ENCODE measurements at places on chromosomes 2 and 18. TPM values are rescaled to one million over a fixed set of nuclear protein-coding genes. Genes with fewer than 3 reads are reported as not detected.

The VAMP5 gene
- polyA plus RNA-seq, result 36.6 TPM

DNA sequence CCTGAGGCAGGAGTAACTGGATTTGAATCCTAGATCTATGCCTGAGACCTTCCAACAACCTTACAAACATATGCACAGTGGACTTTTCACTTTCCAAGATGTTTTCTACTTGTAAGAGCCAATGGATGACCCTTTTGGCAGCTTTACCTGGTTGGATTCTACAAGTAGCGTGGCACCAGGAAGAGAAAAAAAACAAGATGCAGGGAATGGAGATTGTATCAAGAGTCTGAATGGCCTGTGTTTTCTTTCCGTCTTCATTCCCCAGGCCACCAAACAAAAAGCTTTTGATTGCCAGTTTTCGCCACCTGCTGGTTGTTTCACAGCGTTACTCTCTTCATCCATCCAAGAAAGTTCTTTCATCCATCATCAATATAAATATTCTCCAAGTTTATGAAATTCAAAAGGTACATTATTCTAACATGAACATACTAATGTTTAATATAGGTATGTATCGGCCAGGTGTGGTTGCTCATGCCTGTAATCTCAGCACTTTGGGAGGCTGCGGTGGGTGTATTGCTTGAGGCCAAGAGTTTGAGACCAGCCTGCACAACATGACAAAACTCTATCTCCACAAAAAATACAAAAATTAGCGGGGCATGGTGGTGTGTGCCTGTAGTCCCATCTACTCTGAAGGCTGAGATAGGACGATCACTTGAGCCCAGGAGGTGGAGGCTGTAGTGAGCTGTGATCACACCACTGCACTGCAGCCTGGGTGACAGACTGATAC, 3.5 kb upstream of the BCL2 start:
- peak; percentile 86 for DNase-seq

The SCYGR4 gene
- polyA plus RNA-seq, result not detected

DNA sequence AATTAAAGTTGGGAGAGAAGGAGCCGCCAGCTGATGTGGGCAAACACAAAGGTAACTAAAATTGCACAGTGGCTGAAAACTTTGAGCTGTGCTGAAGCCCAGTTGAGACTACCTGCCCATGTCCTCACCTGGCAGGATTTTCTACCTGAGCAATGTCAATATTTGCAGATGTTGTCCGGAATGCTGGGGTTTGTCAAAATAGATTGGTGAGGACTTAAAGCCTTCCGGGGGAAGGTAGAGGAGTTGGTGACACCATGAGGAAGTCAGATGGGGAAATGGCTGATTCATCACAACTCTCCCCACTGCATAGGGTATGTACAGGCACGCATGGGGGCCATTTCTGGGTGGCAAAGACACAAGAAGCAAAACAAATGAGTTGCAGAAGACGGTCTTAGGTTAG, 114.9 kb downstream of the ALK start:
- DNase-seq, result no peak

The LYG2 gene
- polyA plus RNA-seq, result not detected

- DNase-seq, result no peak
These were observed 620 bp upstream of the SLC9A2 start for GRCh38 chr2:102618452-102619413.

The PSMA8 gene
- polyA plus RNA-seq, result not detected

- DNase-seq, result no peak
These were observed 243.8 kb downstream of the CELF4 start for GRCh38 chr18:37321582-37322491.

The IL1RL1 gene
- 0.66 TPM for polyA plus RNA-seq

DNA sequence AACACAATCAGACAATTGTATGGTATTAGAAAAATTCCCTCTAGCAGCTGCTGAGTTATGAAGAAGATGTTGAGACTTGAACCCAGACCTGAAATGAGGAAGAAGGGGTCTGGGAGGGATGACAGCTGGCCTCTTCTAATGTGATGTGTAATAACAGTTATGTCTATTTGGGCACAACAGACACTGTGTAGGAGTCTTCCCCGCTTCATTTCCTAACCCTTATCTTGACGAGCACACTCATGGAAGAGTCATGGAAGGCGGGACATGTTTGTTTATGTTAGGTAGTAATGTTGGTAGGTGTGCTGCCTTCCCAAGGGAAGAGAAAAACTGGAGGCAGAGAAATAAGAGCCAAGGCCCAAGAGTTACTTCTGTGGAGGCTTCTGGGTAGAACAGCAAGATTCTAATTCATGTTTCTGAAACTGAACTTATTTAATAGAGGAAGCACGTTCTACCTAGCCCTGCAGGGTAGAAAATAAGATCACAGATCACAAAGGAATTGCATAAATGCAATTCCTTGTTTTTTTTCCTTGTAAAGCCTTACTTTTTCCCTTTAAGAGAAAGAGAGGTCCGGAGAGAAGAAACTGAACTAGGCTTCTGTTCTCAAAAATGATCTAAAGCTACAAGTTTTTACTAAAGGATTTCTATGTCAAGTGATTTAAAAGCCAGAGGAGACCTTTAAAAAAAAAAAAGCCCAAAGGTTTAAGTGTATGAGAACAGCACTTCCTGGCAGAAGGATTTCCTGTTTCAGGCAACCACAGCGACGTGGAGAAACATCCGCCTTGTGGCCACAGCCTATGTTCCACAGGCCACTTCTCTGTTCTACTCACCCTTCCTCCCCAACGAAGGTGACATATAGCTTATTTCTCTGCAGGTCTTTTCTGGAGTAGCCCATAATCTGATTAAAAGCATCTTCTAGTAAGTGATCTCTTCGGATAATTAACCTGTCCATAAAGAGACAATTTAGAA, 68.5 kb upstream of the STK17B start:
- DNase-seq, result no peak

- DNase-seq, result no peak
These were observed 847.3 kb upstream of the SOX11 start for GRCh38 chr2:4844881-4845280.

GRCh38 chr2:121253021-121253673, 31.9 kb downstream of the TFCP2L1 start:
- DNase-seq, result no peak

DNA sequence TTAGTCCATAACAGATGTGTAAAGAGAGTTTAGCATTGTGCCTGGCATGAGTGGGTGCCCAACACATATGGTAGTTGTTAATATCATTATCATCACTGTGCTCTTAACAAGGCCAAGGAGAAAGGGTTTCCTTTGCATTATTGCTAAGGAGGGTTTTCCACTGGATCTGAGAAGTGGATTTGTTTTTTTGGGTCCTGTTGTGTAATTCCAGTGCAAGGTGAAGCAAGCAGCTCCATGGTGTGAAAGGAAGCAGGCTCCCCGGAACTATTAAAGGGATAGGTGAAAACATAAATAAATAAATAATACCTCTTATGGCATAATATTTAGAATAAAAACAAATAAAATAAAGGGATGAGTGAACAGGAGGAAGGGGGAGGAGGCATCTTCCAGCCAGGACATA, 65.3 kb downstream of the MTCL1 start:
- no peak for DNase-seq

GRCh38 chr18:41842886-41843285, 112.1 kb upstream of the PIK3C3 start:
- no peak for DNase-seq

The SPRED2 gene
- 37.8 TPM for polyA plus RNA-seq

- peak; percentile 21 for DNase-seq
These were observed 1082.9 kb upstream of the CDH2 start for GRCh38 chr18:29259838-29260237.

GRCh38 chr2:134449751-134450513, 196.1 kb downstream of the MGAT5 start:
- no peak for DNase-seq
